ENCODE measurements at places on chromosomes 16 and 17.
A peak's percentile ranks its signal among the peaks of the same experiment; 100 is the strongest.

- no peak for DNase-seq
These were observed 9.9 kb upstream of the PPM1D start for GRCh38 chr17:60590070-60590469.

DNA sequence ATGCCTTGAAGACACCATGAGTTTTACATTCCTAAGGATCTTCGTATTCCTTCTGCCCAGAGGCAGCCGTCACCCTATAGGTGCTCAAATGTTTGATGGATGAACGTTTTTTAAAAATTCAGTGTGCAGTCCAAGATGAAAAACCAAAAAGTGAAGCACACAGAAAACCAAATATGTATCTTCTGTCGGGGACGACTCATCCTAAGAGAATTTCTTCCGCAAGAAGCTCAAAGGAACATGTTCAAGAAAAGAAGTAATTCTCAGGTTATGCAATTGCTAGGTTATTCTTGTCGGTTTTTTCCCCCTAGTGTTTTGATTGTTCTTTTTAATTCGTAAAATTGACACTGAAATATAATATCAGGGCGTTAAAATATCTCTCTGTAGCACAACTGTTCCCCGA, 1.4 kb downstream of the CENPV start:
- no peak for DNase-seq

GRCh38 chr17:16428098-16428882, 12.9 kb downstream of the TRPV2 start:
- no peak for DNase-seq

DNA sequence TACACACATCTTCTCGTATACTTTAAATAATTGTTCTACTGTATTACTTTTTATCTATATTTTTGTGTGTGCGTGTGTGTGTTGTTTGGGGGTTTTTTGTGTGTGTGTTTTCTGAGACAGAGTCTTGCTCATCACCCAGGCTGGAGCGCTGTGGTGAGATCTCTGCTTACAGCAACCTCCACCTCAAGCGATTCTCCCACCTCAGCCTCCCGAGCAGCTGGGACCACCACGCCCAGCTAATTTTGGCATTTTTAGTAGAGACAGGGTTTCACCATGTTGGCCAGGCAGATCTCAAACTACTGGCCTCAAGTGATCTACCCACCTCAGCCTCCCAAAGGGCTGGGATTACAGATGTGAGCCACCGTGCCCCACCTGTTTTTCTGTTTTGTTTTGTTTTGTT, 1.5 kb upstream of the CMTM4 start:
- DNase-seq = no peak

- DNase-seq = peak; percentile 53
These were observed 113.8 kb downstream of the MSI2 start for GRCh38 chr17:57370037-57370581.

DNA sequence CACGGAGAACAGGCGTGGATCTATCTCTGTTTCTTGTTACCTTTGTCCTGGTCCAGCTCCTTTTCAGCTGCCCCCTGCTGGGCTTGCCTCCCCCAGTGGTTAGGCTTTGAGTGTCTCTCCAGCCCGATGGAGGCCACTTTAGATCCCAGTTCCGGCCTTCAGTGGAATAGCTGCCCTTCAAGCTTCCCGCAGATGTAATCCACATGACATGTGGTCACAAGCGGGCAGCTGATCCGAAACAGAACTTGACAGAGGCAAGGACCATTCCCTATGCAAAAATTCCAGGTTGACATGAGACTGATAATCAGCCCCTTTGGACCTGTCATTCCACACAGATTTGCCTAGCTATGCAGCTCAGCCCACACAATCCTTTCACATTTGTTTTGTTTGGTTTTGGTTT, 40.6 kb upstream of the AQP8 start:
- no peak for DNase-seq

DNA sequence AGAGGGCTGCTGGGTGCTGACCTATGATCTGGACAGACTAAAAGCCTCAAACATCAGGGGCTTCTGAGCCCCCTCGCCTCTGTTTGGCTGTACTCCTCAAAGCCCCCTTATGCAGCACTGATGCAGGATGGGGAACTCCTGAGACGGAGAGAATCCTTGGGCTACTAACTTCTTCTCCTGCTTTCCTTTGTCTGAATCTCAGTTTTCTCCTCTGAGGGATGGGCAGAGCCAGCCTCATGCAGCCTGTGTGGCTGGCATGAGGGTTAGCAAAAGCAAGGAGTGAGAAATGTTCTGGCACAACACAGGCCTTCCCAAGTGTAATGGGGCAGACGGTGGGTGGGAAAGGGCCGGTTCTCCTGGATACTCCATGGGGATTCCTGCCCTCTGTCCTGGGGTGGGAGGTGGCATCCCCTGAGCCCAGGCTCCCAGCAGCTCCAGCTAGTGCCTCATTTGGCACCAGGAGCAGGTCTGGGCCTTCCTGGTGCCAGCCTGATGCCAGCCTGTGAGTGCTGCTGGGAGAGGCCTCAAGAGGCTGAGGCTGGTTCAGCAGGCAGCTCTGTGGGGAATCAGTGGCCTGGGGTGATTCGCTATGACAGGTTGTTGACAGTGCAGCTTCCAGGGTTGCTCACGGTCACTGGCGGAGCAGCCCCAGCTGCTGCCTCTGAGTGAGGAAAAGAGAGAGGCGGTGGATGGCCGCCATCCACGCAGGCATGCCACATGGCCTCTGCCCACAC, 4.0 kb upstream of the BRD7 start:
- DNase-seq = no peak

DNA sequence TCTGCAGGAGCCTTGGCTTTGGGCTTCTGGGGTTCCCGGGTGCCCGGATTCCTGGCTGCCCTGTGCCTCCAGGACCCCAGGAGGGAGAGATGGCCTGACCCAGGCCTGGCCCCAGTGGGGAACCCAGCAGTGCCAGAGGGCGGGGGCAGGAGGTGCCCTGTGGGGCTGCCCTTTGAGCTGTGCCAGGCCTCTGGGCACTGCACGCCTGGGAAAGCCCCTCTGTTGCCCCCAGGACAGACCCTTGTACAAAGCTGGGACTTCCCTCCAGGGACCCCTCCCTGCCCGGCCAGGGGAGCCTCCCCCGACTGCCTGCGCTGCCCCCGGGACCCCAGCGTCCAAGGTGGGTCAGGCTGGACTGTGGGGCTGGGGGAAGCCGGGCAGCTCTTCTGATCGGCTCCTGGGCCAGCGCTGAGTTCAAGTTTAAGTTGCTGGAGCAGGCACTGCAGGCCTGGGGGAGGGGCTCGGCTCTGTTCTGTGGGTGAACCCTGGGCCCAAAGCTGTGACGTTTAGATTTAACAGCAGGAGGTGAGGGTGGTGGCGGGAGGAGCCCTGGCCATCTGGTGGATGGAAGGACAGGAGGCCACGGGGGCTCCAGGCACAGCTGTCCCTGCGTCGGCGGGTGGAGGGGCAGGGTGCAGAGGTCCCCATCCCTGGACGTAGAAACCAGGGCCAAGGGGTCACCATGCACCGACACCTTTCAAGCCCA, 27.6 kb upstream of the C1QTNF8 start:
- no peak for DNase-seq

DNA sequence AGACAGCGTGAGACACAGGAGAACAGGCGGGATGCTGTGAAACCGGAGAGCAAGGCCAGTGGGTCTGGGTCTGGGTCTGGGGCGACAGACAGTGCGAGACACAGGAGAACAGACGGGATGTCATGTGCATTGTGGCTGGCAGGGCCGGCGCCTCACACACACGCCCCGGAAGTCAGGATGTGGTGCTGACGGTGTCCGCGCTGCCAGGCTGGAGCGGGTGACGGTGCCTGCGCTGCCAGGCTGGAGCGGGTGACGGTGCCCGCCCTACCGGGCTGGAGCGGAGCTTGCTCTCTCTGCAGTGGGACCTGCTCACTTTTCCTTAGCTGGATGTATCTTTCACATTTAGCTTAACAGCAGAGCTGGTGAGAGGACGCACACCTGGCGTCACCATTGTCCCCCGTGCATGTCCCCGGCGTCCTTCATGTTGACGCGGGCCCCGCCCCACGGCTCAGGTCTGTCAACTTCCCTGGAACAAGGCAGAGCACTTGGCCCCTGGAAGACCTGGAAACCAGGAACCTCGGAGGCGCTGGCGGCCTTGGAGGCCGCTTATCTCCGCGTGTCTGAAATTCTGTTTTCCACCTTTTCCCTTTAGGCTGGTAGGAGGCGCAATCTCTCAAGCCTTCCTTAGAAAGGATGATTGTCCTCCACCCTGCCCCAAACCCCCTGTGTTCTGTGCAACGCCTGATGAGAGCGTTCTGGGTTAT, 43.0 kb upstream of the ZNF750 start:
- no peak for DNase-seq

- no peak for DNase-seq
These were observed 10.7 kb upstream of the CBX4 start for GRCh38 chr17:79849953-79850352.

GRCh38 chr16:46859719-46860152, 24.4 kb upstream of the GPT2 start:
- DNase-seq = peak; percentile 71

- DNase-seq = no peak
These were observed 26.0 kb downstream of the TAC4 start for GRCh38 chr17:49821916-49822315.

GRCh38 chr17:33562792-33563191, 269.7 kb upstream of the ASIC2 start:
- DNase-seq = no peak

GRCh38 chr16:53087101-53087500, 32.3 kb downstream of the CHD9 start:
- no peak for DNase-seq

DNA sequence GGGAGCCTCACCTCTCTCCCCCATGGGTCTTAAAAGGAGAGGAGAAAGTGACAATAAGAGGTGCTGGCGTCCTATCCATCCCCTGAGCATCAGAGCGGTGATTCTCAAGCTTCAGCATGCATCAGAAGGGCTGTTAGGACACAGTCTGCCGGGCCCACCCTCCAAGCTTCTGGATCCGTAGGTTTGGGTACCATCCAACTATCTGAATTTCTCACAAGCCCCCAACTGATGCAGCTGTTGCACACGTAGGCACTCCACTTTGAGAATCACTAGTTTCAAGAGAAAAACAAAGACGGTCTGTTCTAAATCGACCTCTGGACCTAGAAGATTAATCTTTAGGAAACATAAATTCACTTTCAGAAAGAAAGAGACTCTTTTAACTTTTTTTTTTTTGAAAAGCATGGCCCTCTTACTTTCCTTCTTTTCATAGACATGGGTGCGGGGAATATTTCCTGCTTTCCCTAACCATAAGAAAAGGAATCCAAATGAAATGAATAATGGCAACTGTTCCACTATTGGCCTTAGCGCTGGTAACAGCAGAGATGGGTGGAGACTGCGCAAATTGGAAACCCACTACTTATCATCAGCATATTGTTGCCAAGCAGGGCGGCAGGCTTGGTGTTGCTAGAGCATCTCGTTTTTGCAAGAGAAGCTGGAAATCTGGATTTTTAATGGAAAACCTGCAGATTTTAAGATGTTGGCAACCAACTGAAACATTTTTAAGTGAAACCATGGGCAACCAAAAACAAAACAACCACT, 144.4 kb downstream of the GAS7 start:
- DNase-seq = no peak

DNA sequence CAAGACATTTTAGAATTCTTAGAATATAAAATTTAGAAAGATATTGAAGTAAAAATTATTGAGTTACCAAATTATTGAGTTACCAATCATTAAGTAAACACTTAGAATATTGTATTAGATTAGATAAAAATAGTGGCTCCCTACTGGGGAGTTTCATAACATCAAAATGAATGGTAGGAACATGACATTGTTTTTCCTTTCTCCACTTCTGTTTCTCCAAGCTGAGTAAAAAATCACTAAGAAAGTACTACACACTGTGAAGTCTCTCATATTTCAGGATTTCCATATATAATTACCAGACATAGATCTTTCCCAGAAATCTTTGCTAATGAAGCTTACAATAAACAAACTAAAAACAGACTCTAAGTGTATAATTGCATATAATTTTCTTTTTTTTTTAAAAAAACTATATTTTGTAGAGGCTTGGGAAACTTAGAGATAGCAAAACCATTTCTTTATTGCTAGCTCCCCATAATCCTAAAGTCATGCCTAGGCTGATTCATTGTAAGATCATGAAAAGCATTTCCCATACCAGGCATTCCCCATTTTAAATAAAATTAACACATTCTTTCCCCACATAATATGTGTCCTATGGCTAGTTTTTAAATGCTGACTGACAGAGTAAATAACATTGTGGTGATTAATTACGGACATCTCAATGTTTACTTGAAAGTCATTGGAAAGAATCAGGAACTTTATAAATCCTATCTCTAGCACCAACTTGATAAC, 1408.7 kb upstream of the GOT2 start:
- DNase-seq = peak; percentile 56

DNA sequence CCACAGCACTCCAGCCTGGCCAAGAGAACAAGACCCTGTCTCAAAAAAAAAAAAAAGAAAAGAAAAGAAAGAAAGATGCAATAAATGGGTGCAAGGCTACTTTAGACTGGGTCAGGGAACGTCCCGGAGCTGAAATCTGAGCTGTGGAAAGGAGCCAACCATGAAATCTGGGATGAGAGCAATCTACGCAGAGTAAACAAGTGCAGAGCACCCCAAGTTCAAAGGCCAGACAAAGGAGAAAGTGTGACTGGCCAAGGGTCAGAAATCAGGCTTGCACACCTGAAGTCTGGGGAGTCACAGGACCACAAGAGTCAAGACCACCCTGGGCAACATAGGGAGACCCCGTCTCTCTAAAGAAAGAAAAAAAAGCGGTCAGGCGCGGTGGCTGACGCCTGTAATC, 2.8 kb downstream of the SHMT1 start:
- no peak for DNase-seq

GRCh38 chr16:67873435-67874370, 851 bp downstream of the EDC4 start:
- DNase-seq = no peak

- DNase-seq = no peak
These were observed 401.5 kb downstream of the SLC39A11 start for GRCh38 chr17:72691017-72691416.

- DNase-seq = no peak
These were observed 11.3 kb downstream of the CA5A start for GRCh38 chr16:87924811-87925670.

- no peak for DNase-seq
These were observed 59.9 kb upstream of the ATF7IP2 start for GRCh38 chr16:10325783-10326543.

- no peak for DNase-seq
These were observed 30.9 kb downstream of the PGS1 start for GRCh38 chr17:78409191-78409928.

GRCh38 chr16:56844056-56844455, 21.0 kb upstream of the SLC12A3 start:
- DNase-seq = no peak

GRCh38 chr16:19875900-19876299, 8.7 kb downstream of the GPRC5B start:
- DNase-seq = no peak

- DNase-seq = no peak
These were observed 6.7 kb downstream of the CCL2 start for GRCh38 chr17:34261568-34262337.

- no peak for DNase-seq
These were observed at the start of gene ARHGAP23 for GRCh38 chr17:38428112-38428642. TSS of gene ARHGAP23 (plus strand) at chr17:38428464. CDS start at chr17:38428486, 22 bp downstream.
